Left ventricle myocardium inferior (tissue), 1 donor: ENCODE measurements at places on chromosomes 7 and 10. TPM values are rescaled to one million over a fixed set of nuclear protein-coding genes. Genes with fewer than 3 reads are reported as not detected.

GCK gene
- total RNA-seq: 0.49 TPM

OR9A2 gene
- total RNA-seq: not detected

NPTX2 gene
- 2.3 TPM for total RNA-seq

SPAM1 gene
- total RNA-seq: not detected

CYP26C1 gene
- not detected for total RNA-seq

TMEM72 gene
- total RNA-seq: not detected

DNA sequence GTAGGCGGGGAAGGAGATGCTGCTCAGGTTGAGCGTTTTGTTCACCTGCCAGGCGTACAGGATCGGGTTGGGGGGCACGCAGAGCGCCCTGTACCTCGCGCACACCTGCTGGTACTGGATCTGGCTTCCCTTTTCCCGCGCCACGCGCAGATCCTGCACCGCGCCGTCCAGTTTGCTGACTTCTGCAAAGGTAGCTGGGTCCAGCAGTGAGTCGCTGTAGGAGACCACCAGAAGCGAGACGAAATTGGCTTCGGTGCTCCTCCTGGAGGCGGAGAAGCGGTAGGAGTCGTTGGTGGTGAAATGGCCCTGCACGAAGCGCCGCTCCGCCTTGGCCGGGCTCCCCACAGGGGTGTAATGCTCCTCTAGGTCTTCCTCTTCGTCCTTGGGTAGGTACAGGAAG lies 90.7 kb upstream of the RAB18 start:
- H3K4me3 ChIP-seq: peak overlapping the region; percentile 17
- DNase-seq: no peak
- no peaks in the 10 kb centered on the region for H3K4me1 ChIP-seq

GRCh38 chr7:1394371-1394770 lies 64.9 kb downstream of the MICALL2 start:
- no peaks in the 10 kb centered on the region for H3K36me3 ChIP-seq
- DNase-seq: no peak
- H3K4me1 ChIP-seq: no peaks in the 10 kb centered on the region
- no peak overlapping the region for H3K27ac ChIP-seq
- peaks cover 87% of the 10 kb centered on the region for H3K27me3 ChIP-seq

- no peak overlapping the region for H3K27ac ChIP-seq
- H3K36me3 ChIP-seq: no peaks in the 10 kb centered on the region
- no peaks in the 10 kb centered on the region for H3K27me3 ChIP-seq
These were observed 3.2 kb upstream of the KIF5B start for GRCh38 chr10:32059472-32059871.

DNA sequence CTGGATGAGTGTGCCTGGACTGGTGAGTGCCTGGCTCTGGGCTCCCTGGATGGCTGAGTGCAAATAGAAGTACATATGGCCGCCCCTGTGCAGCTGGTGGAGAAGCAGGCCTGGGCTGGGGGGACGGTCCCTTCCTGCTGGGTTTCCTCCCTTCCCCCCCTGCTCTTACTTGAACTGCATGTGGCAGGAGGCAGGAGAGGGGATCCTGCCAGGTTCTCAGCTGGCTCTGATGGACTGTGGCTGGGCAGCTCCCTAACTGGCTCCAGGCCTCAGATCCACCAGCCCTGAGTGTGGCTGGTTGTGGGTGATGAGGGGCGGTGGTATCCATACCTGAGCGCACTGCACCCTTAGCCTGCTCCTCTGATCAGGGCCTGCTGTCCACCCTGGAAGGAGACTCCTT lies 26.9 kb downstream of the ADCY1 start:
- DNase-seq: no peak
- no peaks in the 10 kb centered on the region for H3K27me3 ChIP-seq
- peaks cover 12% of the 10 kb centered on the region for H3K4me1 ChIP-seq
- no peak overlapping the region for H3K4me3 ChIP-seq
- no peaks in the 10 kb centered on the region for H3K36me3 ChIP-seq

GRCh38 chr7:138773817-138774216 lies 24.0 kb upstream of the TMEM213 start:
- H3K36me3 ChIP-seq: no peaks in the 10 kb centered on the region
- DNase-seq: no peak
- H3K27me3 ChIP-seq: peaks cover 25% of the 10 kb centered on the region
- H3K4me1 ChIP-seq: no peaks in the 10 kb centered on the region

- no peaks in the 10 kb centered on the region for H3K4me1 ChIP-seq
- H3K27ac ChIP-seq: no peak overlapping the region
- H3K4me3 ChIP-seq: no peak overlapping the region
- DNase-seq: no peak
- no peaks in the 10 kb centered on the region for H3K36me3 ChIP-seq
These were observed 51.7 kb downstream of the ADCY1 start for GRCh38 chr7:45625714-45626440.

GRCh38 chr10:78764436-78764835 lies 304.3 kb upstream of the ZMIZ1 start:
- peaks cover 13% of the 10 kb centered on the region for H3K4me1 ChIP-seq
- H3K27ac ChIP-seq: peak overlapping the region; percentile 61
- H3K4me3 ChIP-seq: no peak overlapping the region
- DNase-seq: no peak
- no peaks in the 10 kb centered on the region for H3K27me3 ChIP-seq

- H3K27ac ChIP-seq: no peak overlapping the region
- H3K36me3 ChIP-seq: no peaks in the 10 kb centered on the region
- DNase-seq: no peak
- no peak overlapping the region for H3K4me3 ChIP-seq
These were observed 504.8 kb downstream of the NXPH1 start for GRCh38 chr7:8938044-8938805.

GRCh38 chr10:34203966-34204630 lies 611.0 kb downstream of the PARD3 start:
- no peak overlapping the region for H3K4me3 ChIP-seq
- H3K27me3 ChIP-seq: no peaks in the 10 kb centered on the region
- H3K4me1 ChIP-seq: peaks cover 9% of the 10 kb centered on the region
- H3K27ac ChIP-seq: no peak overlapping the region
- H3K36me3 ChIP-seq: no peaks in the 10 kb centered on the region

- peaks cover 6% of the 10 kb centered on the region for H3K4me1 ChIP-seq
- no peaks in the 10 kb centered on the region for H3K27me3 ChIP-seq
- no peak overlapping the region for H3K4me3 ChIP-seq
- no peak for DNase-seq
These were observed 110.1 kb downstream of the JMJD1C start for GRCh38 chr10:63355682-63356081.

DNA sequence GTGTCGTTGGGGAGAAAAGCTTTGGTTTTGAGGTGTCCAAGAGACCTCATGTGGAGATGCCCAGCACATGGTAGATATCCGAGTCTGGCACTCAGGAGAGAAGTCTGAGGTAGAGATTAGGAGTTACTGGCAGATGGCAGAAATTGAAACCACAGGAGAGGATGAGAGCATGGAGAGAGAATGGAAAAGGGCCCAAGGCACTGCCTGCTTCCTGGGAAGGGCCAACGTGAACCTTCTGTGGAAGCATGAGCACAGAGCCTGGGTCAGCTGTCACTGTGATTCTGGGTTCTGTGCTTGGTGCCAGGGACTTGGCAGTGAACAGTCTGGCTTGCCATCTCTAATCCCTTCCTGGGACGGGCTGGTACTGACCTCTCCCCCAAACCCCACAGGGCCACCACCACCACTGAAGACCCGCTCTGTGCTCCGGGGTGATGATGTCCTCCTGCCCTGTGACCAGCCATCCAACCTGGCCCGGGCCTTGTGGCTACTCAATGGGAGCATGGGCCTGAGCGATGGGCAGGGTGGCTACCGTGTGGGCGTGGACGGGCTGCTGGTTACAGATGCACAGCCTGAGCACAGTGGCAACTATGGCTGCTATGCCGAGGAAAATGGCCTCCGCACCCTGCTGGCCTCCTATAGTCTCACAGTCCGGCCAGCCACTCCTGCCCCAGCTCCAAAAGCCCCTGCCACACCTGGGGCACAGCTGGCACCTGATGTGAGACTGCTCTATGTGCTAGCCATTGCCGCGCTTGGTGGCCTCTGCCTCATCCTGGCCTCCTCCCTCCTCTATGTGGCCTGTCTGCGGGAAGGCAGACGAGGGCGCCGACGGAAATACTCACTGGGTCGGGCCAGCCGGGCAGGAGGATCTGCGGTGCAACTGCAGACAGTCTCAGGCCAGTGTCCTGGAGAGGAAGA lies 4.1 kb downstream of the MRPL43 start:
- H3K4me1 ChIP-seq: peaks cover 26% of the 10 kb centered on the region
- no peak for DNase-seq
- H3K27ac ChIP-seq: no peak overlapping the region

- peak overlapping the region; percentile 68 for H3K4me3 ChIP-seq
- H3K27ac ChIP-seq: peak overlapping the region; percentile 64
- H3K27me3 ChIP-seq: peaks cover 89% of the 10 kb centered on the region
These were observed 785 bp downstream of the WDR86 start for GRCh38 chr7:151408839-151409666.

GRCh38 chr7:95646350-95646749 lies 50.0 kb upstream of the PDK4 start:
- no peak for DNase-seq
- no peaks in the 10 kb centered on the region for H3K27me3 ChIP-seq
- no peak overlapping the region for H3K4me3 ChIP-seq
- peaks cover 6% of the 10 kb centered on the region for H3K4me1 ChIP-seq
- H3K36me3 ChIP-seq: no peaks in the 10 kb centered on the region

DNA sequence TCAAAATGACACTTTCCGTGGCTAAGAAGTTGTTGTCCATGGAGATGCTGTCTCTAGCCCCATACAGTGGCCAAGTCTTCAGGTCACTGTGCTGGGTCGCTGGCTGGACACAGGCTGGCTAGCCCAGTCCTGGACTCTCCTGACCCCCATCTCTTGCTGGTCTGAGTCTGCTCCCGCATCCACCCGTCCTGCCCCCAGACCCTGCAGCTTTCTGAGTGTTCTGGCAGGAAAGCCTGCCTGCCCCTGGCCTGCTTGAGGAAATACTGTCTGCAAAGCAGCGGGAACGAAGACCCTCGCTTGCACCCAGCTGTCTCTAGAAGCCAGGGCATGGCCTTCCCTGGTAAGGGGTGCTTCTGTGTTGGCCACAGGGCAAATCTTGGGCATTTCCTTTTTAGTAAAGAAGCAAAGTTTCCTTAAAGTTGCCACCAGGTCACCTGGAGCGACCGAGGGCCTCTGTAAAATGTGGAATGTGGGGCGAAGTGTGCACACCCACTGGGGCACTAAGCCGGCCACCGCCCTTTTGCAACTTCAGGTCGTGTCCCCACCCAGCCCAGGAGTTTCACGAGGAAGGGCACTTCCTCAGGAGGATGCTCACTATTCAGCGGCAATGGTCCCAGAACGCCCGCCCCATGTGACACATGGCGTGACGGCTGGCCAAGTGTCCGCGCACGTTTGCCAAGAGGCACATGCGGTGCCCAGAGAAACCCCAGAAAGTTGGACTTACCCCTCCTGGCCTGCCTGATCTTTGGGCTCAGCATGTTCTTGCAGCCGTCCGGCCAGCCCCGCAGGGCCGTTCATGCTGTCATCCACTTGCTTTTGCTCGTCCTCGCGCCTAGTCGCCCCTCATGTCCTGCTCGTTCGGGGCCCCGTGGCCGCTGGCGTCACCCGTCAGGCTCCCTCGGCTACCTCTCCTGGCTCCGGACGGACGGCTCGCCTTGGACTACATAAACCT lies 558 bp downstream of the ARHGAP22 start:
- H3K4me3 ChIP-seq: peak overlapping the region; percentile 71
- H3K36me3 ChIP-seq: no peaks in the 10 kb centered on the region
- peaks cover 31% of the 10 kb centered on the region for H3K27me3 ChIP-seq
- H3K4me1 ChIP-seq: peaks cover 53% of the 10 kb centered on the region

DNA sequence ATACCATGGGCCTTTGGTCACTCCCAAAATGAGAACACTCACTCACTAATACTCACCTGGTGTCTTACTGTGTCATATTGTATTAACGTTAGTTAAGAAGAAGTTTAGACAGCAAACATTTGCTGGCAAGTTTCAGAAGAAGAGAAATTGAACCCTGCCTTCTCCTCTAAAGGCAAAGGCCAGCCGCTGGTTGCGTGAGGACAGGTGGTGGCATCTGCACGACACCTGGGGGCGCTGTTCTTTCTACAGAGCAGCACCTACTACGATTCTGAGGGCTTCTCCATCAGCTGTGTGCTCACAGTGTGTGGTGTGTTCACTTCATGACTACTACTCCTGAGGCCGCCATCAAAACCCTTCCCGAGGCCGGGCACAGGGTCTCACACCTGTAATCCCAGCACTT lies 17.9 kb upstream of the CLEC2L start:
- DNase-seq: no peak
- H3K4me3 ChIP-seq: no peak overlapping the region
- no peak overlapping the region for H3K27ac ChIP-seq
- H3K27me3 ChIP-seq: peaks cover 28% of the 10 kb centered on the region
- H3K36me3 ChIP-seq: no peaks in the 10 kb centered on the region
- no peaks in the 10 kb centered on the region for H3K4me1 ChIP-seq
